ENCODE measurements at places on chromosomes 7 and 10.
A peak's percentile ranks its signal among the peaks of the same experiment; 100 is the strongest.

DNA sequence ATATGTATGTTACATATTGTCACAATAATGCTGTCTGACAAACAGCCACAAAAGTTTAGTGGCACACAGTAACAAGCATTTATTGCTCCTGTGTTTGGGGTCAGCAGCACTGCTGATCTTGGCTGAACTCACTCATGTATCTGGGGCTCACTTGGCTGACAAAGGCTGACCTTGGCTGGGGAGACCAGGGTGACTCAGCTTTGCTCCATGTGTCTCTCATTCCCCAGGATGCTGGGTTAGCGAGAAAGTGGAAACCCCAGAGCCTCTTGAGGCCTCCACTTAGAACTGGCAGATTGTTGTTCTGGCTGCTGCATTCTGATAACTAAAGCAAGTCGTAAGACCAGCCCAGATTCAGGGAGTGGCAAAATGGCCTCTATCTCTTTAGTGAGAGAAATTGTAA is 217.3 kb upstream of the HABP2 start:
- DNase-seq = no peak

GRCh38 chr7:87934699-87935383 is 790 bp downstream of the ADAM22 start:
- peak; percentile 48 for DNase-seq

DNA sequence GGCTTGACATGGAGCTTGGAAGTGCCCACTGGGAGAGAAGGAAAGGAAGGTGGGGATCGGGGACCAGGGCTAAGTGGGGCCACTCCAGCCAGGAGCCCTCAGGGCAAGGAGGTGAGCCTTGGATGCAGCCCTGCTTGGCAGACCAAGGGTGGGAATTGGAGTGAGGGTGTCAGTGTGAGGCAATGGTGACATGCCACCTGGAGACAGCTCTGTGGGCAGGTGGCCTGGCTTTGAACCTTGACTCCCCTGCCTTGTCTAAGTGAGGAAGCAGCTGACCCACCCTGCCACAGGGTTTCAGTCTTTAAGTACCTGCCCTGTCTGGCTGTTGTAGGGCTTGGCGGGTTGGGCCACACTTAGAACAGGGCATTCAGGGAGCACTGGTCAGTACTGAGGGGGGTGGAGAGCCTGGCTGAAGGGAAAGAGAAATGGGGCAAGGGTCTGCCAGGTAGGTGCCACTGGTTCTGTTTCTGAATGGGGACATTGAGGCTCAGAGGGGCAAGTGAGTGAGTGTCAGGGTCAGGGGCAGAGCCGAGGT is 4.8 kb downstream of the RAMP3 start:
- no peak for DNase-seq

GRCh38 chr10:61458031-61458430 is 4.8 kb upstream of the TMEM26 start:
- no peak for DNase-seq

DNA sequence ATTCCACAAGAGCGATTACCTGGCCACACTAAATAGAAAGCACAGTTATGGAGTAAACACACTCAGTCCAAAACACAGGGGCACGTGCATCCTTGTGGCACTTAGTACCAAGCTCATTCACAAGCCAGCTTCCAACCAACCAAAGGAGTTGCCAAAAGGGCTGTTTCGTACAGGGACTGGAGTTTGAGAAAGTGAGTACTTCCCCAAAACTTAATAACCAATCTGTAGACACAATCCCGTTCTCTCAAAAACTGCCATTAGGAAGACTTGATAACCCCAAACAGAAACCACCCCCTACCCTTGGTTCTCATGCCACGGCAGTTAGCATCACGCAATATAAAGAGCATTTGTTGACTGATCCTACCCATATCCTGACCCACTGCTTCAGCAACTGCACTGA is 166.2 kb upstream of the ASAH2 start:
- DNase-seq = no peak

DNA sequence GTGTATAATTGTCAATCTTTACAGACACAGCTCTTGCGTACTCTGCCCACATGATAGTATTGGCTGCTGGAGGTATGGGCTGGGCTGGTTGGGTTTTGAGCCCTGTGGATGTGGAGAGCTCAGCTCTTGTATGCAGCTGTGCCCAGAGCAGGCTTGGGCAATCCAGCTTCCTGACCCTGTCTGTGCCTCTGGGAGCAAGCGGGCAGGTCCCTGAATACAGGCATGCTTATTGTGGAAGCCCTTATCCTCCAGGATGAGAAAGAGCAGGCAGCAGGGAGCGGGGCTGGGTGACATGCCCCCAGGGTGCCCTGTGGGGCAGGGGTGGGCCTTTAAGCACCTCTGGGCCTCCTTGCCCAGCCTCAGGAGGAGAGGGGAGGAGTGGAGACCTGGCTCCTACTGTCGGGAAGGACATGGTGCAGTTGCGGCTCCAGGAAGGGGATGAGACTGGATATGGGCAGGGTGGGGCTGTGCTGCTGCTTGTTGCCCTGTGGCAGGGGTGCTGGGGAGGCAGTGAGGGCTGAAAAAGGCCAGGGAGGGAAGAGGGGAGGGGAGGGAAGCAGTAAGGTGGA is 32.7 kb upstream of the SH2D4B start:
- DNase-seq = no peak

GRCh38 chr10:122490786-122491680 is 29.7 kb downstream of the HTRA1 start:
- no peak for DNase-seq

DNA sequence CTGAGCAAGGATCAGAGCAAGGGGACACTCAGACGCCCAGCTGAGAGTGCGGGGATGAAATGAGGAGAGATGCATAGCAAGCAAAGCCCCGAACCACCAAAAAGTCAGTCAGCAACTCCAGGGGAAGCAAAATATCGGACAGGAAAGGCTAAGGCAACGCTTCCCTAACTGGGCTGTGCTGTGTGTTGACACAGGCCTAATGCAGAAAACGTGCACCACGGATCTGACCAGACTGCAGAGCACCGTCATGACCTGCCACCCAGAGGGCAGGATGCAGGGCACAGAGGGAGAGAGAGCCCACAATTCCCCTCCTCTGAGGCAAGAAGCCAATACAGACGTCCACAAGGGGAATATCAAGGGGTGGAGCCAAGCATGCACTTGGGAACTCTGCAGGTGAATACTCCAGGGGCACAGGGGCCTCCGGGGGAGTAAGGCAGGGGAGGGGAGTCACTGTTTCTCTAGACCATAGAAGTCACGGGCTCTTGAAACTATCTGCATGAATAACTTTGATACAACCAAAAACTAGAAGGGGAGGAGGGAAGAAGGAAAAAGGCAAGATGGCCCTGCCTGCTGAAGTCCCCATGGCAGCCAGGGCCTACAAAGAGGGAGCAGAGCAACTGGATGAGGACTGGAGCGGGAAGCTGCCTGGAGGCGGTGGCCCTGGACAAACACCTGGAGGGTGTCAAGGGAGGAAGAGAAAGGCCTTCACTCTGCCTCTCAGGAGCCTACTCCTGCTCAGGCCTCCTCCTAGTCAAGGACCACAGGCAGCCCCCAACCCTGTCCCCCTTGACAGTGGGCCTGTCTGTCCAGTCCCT is 26.2 kb downstream of the GRID1 start:
- no peak for DNase-seq

DNA sequence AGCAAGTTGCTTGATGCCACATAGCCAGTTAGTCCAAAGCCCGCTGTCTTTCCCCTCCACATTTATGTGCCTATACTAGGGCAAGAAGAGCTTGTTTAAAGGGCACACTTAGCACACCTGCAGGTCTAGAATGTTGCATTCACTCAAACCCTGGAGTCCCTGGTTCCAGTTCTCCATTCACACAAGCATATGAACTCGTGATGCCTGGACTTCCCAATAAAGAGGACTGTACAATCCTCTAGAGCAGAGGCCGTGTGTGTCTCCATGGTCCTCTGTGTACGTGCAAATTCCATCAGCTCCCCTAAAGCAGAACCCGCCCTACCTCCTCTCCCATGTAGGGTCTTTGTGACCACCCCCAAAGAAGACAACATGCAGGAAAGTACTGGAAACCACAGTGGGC is 3.0 kb upstream of the SH3PXD2A start:
- no peak for DNase-seq

- no peak for DNase-seq
Measured at GRCh38 chr7:137885678-137886077, 38.9 kb upstream of the DGKI start.

GRCh38 chr10:35888400-35888799 is 246.3 kb upstream of the FZD8 start:
- peak; percentile 70 for DNase-seq

GRCh38 chr10:19762026-19762425 is 54.2 kb upstream of the PLXDC2 start:
- no peak for DNase-seq

DNA sequence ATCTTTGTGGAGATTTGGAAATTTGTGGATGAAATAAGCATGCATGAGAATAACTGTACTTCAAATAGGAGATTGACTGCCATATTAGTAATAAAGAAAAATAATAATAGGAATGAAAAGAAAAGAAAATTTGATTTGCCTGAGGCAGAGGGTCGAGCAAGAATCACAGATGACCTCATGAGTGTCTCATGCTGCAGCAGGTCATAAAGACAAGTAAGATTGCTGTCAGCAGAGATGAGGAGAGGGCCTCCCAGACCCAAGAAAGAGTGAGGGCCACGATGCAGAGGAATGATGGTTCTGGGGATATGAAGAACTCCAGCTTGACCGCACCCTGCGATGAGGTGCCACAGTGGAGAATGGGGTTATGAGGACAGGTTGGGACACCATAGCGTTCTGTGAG is 39.2 kb downstream of the TOMM7 start:
- DNase-seq = no peak

GRCh38 chr7:33581236-33581635 is 324.1 kb upstream of the BMPER start:
- no peak for DNase-seq

GRCh38 chr7:68446183-68446582 is 1152.1 kb upstream of the AUTS2 start:
- DNase-seq = no peak

DNA sequence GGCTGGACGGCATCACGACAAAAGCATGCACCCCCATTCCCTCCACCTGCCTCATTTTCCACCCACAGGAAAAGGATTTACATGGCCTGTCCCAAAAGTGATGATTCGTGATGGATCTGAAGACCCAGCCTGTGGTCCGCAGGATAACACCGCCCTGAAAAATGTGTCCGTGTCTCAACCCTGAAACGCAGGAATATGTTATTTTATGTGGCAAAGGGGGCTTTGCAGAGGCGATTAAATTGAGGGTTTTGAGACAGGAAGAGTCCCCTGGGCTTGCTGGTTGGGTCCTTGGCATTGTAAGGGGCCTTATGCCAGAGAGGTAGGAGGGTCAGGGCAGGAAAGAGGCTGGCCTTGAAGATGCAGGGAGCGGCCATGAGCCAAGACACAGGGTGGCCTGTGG is 80.2 kb upstream of the PPP2R2D start:
- no peak for DNase-seq

GRCh38 chr10:48786606-48787282 is 102.1 kb downstream of the WDFY4 start:
- DNase-seq = no peak

DNA sequence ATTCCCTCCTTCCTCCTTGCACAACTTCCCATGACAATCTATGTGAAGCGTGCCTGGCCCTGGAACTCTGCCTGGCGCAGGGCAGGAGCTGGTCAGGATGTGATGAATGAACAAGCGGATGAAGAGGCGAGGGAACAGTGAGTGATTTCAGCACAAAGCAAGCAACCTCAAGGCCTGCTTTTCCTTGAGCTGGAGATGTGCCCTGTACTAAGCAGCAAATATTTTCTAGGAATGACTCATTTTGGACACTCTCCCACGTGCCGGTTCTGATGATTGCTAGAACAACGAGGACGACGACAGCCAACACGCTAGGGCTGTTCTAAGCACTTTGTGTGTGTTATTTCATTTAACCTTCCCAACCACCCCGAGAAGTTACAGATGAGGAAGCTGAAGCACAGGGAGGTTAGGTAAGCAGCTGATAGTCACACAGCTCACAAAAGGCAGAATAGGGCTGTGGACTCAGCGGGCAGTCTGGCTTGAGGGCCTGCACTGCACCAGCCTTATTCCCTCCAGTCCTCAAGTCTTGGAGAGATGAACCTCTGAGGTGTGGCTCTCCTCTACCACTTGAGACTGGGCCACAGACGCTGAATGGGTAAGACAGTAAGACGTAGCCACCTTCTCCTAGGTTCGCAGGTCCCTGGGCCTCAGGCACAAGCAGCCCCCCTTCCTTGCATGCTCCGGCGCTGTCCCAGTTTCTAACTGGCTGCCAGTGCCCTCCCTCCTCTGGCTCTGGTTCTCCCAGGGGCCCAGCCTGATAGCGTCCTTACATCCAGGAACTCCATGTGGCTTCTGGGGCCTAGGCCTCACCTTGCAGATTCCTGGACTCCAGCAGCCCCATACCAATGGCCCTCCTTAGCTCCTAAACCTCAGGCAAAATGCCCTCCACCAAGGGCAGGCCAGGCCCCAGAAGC is 59.0 kb downstream of the YKT6 start:
- no peak for DNase-seq

GRCh38 chr7:404812-405488 is 114.7 kb downstream of the PDGFA start:
- DNase-seq = no peak

- no peak for DNase-seq
Measured at GRCh38 chr10:99534450-99534938, 1.8 kb downstream of the NKX2-3 start.

DNA sequence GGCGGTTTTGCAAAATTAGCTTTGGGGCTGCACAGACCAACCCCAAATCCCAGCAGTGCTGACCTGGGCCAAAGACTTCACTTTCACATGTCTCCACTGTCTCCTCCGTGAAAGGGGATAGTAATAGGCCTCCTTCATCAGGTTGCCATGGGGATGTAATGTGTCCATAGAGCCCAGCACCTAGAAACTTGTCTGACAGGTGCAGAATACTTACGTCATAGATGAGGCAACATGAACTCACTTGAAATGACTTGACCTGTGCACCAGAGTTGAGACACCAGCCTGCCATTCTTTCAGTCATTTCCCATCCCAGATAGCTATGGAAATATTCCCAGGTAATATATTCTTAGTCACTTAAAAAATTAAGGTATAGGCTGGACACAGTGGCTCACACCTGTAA is 94.2 kb downstream of the INSYN2A start:
- no peak for DNase-seq

DNA sequence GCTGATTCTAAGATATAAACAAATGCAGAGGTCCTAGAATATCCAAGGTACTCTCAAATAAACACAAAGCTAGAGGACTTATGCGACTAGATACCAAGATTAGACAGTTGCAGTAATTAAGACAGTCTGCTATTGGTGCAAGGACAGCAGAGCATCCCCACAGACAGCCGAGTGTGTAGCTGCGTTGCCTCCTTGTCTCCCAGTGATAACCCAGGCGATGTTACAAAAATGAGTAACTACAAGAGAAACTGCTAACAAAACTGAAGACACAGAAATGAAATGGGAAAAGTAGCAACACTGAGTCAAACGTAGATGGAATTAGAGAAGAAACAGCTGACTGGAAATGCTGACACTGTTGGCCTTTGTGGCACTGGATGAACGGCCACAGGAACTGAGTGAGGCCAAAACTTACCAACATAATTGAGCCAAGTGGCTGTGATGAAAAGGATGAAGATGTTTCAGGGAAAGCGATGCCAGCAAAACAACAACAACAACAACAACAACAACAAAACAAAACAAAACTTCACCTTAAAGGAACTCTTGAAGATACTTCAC is 54.3 kb downstream of the BAIAP2L1 start:
- DNase-seq = no peak

Measured in NCI-H82 (cell line).